ENCODE measurements at places on chromosomes 1 and 21. TPM values are rescaled to one million over a fixed set of nuclear protein-coding genes. Genes with fewer than 3 reads are reported as not detected.

- no peak for DNase-seq
Measured at GRCh38 chr1:66403007-66403731, 130.8 kb upstream of the SGIP1 start.

The GNG12 gene
- total RNA-seq = 43.3 TPM

- no peak for DNase-seq
Measured at GRCh38 chr1:175757381-175758015, 14.1 kb upstream of the TNR start.

GRCh38 chr21:41258617-41259016 lies 58.0 kb upstream of the FAM3B start:
- no peak for DNase-seq

DNA sequence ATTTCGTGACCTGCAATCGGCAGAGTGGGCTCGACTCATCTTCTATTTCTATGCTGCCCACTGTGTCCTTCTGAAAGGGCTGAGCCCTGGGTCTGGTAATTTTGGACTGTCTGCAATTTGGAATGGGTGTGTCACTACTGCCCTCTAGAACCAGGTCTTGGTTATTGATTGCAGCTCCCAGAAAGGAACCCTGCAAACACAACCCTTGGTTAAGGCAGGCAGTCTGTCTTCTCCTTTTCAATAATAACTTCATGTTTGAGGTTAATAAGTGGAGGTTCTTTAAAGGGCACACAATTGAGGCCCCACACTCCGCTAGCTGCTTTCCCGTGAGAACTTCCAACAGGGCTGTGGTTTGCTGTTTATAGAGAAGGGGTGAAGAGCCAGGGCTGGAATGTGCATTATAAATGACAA lies 79.9 kb upstream of the LYST start:
- DNase-seq = no peak

The PTGS2 gene
- total RNA-seq = 15.5 TPM
